ENCODE measurements at places on chromosomes 6 and 20. TPM values are rescaled to one million over a fixed set of nuclear protein-coding genes. Genes with fewer than 3 reads are reported as not detected.

The HRH3 gene
- total RNA-seq = not detected

The ATP6V1G2 gene
- 28.8 TPM for total RNA-seq

The BPI gene
- not detected for total RNA-seq

DNA sequence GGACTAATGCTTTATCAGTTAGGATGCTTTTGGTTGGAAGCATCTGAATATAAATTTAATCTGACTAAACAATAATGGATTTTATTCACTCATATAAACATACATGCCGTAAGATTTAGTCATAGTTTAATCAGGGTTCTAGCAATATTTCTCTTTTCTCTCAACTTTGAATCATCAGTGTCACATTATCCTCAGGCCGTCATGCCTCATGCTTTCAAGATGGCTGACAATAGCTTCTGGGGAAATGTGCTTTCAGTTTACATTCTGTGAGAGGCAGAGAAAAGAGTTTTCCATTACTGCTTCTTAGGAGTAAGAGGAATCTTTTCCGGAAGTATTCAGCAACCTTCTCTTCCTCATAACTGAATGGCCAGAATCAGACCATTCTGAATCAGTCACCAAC lies 162.2 kb downstream of the GJA1 start:
- no peak for DNase-seq

GRCh38 chr6:130841128-130841728 lies 14.0 kb downstream of the SMLR1 start:
- no peak for DNase-seq

DNA sequence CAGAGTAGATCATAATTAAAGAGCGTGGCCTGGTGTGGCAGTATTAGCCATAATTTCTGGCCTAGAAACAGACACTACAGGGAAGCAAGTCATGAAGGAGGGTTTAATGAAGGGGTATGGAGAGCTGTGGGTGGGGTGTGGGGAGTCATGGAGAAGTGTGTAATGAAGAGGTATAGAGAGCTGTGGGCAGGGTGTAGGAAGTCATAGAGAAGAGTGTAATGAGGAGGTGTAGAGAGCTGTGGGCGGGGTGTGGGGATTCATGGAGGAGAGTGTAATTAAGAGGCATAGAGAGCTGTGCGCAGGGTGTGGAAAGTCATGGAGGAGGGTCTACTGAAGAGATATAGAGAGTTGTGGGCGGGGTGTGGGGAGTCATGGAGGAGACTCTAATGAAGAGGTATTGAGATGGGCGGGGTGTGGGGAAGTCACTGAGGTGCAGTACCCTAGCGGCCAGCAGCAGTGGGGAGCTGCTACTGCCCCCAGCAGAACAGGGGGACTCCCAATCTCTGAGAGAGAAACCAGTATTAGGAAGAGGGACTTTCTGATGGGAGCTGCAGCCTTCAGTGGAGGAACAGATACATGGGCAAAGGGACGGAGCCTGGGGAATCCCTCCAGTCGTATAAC lies 145.4 kb upstream of the FOXA2 start:
- DNase-seq = no peak

GRCh38 chr20:11368499-11368898 lies 549.2 kb upstream of the BTBD3 start:
- no peak for DNase-seq

GRCh38 chr20:63957690-63958441 lies 1.6 kb upstream of the UCKL1 start:
- no peak for DNase-seq

GRCh38 chr6:27422651-27423332 lies 34.2 kb downstream of the ZNF391 start:
- peak; percentile 60 for DNase-seq

DNA sequence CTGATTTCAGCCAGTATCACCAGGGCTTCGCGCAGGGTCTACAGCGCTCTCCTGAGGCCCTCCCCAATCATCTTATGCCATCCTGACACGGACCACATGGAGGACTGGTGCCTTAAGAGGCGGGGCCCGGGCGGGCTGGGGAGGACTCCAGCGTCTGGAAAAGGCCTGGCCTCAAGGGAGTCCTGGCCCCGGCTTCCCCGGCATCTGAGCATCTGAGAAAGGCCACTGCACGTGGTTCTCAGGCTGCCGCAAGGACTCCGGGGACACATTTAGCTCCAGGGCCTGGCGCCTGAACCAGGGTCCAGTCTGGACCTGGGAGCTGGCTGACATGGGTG lies 21.4 kb downstream of the BHLHE23 start:
- no peak for DNase-seq

- peak; percentile 82 for DNase-seq
Observed at GRCh38 chr6:55882718-55883569, 7.6 kb upstream of the BMP5 start.

DNA sequence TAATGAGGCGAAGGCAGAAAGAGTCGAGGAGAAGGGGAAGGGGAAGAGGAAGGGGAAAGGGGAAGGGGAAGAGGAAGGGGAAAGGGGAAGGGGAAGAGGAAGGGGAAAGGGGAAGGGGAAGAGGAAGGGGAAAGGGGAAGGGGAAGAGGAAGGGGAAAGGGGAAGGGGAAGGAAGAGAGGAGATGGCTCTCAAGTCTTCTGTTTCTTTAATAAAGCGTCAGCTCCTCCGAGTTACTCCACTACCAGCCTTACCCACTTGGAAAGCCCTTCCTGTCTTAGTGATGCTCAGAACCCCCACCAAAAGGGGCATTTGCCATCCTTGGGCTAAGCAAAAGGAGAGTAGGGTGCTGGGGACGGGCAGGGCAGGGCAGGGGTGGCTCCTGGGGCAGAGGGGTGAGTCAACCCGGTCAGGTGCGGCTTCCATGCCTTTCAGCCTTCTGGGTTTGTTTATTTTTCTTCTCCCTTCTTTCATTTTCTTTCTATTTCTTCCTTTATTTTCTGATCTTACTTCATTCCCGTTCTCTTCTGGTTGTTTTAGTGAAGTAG lies 476 bp upstream of the CLIC5 start:
- DNase-seq = no peak

DNA sequence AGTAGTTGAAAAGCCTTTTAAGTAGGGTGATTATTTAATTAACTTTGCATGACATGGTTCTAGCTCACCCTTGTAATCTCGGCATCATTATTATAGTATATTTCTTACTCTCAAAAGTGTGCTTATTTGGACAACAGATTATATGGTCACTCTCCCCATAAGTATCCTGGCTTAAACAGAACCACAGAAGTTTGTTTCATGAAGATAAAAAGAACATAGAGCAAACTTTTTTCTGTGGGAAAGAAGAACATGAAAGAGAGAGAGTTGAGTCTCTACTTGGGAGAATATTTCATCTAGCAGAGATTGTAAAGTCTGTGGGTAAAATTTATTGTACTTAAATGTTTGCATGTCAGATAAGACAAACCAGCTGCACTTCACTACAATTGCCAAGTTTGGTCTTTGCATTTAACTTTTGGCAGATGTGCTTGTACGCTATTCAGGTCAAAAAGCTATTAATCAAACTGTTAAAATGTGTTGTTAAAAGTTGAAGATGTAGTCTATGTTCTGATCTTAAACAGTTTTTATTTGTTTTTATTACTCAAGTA lies 33.4 kb upstream of the PRIM2 start:
- no peak for DNase-seq

Measured in cardiac muscle cell (in vitro differentiated cells and primary cell).